PC-3 (cell line): ENCODE measurements at places on chromosomes 3 and 15. TPM values are rescaled to one million over a fixed set of nuclear protein-coding genes. Genes with fewer than 3 reads are reported as not detected.

Gene IGSF10
- total RNA-seq = 0.12 and 0.66 TPM in 2 replicates

DNA sequence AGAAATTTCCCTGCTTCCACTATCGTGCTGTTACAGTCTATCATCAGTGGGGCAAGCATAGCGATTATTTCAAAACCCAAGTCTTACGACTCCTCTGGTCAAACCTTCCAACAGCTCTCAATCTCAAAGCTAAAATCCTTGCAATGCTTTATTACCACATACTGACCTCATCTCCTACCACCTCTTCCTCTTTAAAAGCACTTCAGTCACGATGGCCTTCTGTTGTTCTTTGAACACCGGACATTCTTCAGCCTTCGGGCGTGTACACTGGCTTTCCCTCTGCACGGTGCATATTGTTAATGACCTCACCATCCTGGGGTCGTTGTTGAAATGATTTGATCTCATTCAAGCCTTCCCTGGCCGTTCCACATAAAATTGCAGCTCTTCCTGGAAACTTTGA is 31.1 kb downstream of the MAGEL2 start:
- DNase-seq = no peak

Gene UACA
- 21.7 and 26.7 TPM in 2 replicates for total RNA-seq

DNA sequence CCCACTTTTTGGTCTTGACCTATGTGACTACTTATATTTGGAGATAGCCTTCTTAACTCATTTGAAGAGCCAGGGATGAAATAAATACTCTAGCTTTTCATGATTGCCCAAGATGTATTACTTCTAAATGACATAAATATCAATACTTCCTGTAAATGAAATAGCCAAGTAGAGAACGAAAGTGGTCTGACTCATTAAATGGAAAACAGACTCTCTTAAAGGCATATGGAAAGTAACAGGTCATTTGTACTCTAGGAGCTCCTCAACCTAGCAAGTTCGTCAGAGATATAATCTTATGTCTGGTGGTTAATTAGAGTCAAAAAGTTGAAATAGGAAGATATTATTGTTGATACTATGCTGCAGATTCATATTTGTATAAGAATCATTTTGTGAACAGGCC is 1105.4 kb downstream of the TUSC7 start:
- no peak for DNase-seq

Gene TGM4
- 0.46 and 1.2 TPM in 2 replicates for total RNA-seq

- no peak for DNase-seq
Observed at GRCh38 chr15:99138491-99138982, 33.7 kb downstream of the SYNM start.

- DNase-seq = peak; percentile 63
Observed at GRCh38 chr3:169133178-169134161, 530.0 kb downstream of the MECOM start.

Gene TMEM45A
- 7.6 and 9.4 TPM in 2 replicates for total RNA-seq

Gene TMEM207
- total RNA-seq = not detected in 2 replicates

Gene DNAJC17
- 51.2 and 53.3 TPM in 2 replicates for total RNA-seq

Gene SLC6A20
- total RNA-seq = not detected in 2 replicates

GRCh38 chr3:31093606-31094005 is 199.1 kb upstream of the GADL1 start:
- no peak for DNase-seq

GRCh38 chr15:85752124-85752475 is 42.6 kb downstream of the KLHL25 start:
- DNase-seq = no peak

Gene ITIH1
- total RNA-seq = not detected in 2 replicates

DNA sequence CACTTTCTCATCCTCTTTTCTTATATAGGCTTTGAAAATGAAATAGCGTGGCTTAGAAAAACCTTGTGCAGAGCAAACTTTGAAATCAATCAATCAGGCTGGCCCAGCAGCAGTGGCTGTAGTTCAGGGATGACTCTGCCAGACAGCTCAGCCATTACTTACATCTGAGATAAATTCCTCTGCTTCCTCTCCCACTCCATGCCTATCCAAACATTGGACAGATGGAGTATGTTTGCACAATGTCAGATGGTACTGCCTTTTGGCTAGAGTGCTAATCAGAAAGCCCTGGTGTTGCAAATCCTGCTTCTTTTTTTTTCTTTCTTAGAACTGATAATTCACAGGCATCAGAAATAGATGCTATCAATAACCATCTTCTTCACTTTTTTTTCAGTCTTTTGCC is 1065.1 kb downstream of the AGBL1 start:
- peak; percentile 38 for DNase-seq

GRCh38 chr3:134608023-134608770 is 42.6 kb downstream of the KY start:
- DNase-seq = no peak

DNA sequence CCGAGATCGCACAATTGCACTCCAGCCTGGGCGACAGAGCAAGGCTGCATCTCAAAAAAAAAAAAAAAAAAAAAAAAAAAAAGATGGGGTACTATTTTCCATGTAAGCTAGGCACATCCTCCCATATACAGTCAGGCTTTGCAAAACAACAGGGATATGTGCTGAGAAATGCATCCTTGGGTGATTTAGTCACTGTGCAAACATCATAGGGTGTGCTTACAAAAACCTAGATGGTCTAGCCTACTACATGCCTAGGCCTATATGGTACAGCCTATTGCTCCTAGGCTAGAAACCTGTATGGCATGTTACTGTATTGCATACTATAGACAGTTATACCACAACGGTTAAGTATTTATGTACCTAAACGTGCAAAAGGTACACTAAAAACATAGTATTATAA is 75.0 kb downstream of the TTBK2 start:
- peak; percentile 87 for DNase-seq

GRCh38 chr3:171804618-171805389 is 5.5 kb downstream of the PLD1 start:
- DNase-seq = no peak

DNA sequence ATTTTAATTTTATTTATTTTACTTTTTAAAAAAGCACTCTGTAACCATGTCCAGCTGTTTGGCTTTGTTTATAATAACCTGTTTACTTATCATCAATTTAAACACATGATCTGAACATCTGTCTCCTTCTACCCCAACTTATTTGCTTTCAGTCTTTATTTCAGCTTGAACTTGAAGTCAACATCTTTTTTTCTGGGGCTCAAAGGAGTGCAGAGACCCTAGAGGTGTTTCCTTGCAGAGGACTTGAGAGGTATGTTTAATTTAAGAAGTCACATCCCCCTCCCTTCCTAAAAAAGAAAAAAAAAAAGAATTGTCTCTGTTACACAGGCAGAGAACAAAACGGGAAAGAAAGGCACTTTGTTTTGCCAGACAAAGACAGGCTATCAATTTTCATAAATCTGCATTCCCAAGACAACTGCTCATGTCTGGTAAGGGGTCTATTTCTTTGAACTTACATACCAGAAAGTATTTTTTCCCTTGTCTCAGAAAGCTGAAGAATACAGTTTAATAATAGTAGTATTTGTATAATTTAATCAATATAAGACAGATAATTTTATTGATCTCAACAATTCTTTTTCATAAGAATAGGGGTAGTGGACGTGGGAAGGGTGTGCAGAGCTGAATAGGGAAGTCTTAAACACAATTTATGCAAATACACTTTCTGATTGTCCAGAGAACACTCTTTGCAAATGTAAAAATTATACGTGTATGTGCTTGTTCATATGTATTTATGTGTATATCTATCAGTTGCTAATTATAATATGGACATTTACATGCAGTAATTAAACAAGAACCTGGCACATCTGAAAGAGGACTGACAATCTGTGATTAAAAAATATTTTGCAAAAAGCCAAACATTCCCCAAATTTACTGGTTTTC is 109.7 kb upstream of the PDZRN3 start:
- no peak for DNase-seq

DNA sequence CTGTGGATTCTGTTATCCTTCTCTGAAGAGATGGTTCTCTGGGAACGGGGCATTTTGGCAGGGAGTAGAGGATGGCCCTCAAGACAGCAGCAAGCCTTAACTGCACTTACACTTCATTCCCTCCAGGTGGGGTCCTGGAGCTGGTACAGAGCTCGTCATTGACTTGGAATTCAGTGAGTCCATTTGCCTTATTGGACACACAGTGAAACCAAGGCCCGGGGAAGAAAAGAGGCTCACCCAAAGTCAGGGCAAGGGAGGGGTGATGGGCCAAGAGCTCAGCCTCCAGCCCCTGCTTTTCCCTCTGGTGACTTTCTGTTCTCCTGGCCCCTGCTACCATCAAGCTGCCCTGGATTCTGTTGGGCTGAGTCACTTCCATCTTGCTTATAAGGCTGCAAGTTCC is 125.6 kb downstream of the ETFA start:
- DNase-seq = peak; percentile 74

- DNase-seq = peak; percentile 50
Observed at GRCh38 chr3:23800731-23801130, 5.0 kb upstream of the UBE2E1 start.

Gene VGLL3
- total RNA-seq = 1.3 and 1.8 TPM in 2 replicates

- DNase-seq = no peak
Observed at GRCh38 chr3:188323067-188323842, 169.3 kb downstream of the LPP start.

- DNase-seq = no peak
Observed at GRCh38 chr3:182702216-182702615, 91.1 kb upstream of the ATP11B start.

- no peak for DNase-seq
Observed at GRCh38 chr3:74611206-74611605, 3.3 kb downstream of the CNTN3 start.

Gene OPA1
- total RNA-seq = 68.0 and 93.8 TPM in 2 replicates

- peak; percentile 6 for DNase-seq
Observed at GRCh38 chr15:49521802-49522201, 98.8 kb downstream of the FGF7 start.

Gene EOMES
- total RNA-seq = 0.29 and 0.47 TPM in 2 replicates

Gene U2SURP
- 55.6 and 81.1 TPM in 2 replicates for total RNA-seq

Gene AADAC
- total RNA-seq = 0.18 TPM in 1 of 2 replicates, not detected in the other

Gene CPNE4
- not detected in 2 replicates for total RNA-seq
